Naive thymus-derived CD8-positive, alpha-beta T cell (primary cell): ENCODE measurements at places on chromosomes 11 and 22.

GRCh38 chr11:92383430-92383829 is 158.8 kb downstream of the FAT3 start:
- H3K4me3 ChIP-seq: no peak overlapping the region
- peaks cover 3% of the 10 kb centered on the region for H3K27me3 ChIP-seq
- H3K36me3 ChIP-seq: no peaks in the 10 kb centered on the region
- H3K27ac ChIP-seq: no peak overlapping the region
- DNase-seq: no peak
- H3K4me1 ChIP-seq: no peaks in the 10 kb centered on the region

DNA sequence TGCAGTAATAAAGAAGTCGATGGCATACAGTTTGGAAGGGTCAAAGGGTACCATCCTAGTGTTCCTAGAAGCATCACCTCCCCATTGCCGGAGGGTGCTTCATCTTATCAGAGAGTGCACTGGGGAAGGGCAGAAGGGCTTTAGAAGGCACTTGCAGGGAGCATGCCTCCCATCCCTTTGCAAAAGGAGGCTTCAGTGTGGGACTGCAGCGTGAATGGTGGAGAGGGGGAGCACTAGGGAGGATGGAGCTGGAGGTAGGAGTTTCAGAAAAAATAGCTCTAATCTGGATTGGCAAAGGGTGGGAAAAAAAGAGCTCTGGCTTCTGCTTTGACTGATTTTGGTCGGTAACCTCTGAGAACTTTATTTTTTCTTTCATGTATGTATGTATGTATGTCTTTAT is 5.0 kb downstream of the NTM start:
- no peaks in the 10 kb centered on the region for H3K4me1 ChIP-seq
- DNase-seq: no peak
- no peaks in the 10 kb centered on the region for H3K36me3 ChIP-seq
- peaks cover 11% of the 10 kb centered on the region for H3K27me3 ChIP-seq

GRCh38 chr22:20211997-20212753 is 55.9 kb downstream of the RTN4R start:
- H3K36me3 ChIP-seq: no peaks in the 10 kb centered on the region
- DNase-seq: no peak
- peak overlapping the region; percentile 72 for H3K27ac ChIP-seq
- H3K4me3 ChIP-seq: no peak overlapping the region
- H3K27me3 ChIP-seq: no peaks in the 10 kb centered on the region

DNA sequence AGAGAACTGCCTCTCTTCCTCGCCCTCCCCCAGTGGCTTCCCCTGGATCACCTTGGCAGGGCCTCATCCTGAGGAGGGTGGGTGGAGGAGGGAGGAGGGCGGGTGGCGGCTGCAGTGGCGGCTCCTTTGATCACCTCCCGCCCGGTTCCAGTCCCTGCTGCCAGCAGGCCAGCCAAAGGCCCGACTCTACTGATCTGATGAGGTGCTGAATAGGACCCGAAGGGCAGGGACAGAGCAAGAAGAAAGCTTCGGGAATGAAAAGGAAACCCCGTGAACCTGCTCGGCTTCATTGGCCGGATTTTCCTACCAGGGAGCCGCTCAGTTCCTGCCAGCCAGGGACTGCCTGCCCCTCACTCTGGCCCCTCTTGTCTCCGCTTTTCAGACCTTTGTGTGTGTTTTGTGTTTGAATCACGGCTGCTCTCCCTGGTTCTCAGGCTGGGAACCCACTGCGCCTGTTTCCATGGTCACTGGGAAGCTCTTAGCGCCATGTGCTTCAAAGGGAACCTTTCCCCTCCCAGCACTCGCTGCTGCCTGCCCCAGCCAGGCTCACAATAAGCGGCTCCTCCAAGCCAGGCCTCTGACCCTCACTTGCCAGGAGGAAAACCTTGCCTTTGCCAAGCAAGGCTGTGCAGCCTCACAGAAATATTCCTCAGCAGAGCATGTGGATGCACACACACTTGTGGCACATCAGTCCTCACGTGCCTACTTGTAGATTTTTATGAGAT is 56.8 kb downstream of the C22orf31 start:
- H3K27ac ChIP-seq: no peak overlapping the region
- H3K4me3 ChIP-seq: no peak overlapping the region
- H3K4me1 ChIP-seq: peaks cover 4% of the 10 kb centered on the region
- peaks cover 11% of the 10 kb centered on the region for H3K36me3 ChIP-seq

- no peaks in the 10 kb centered on the region for H3K36me3 ChIP-seq
- H3K27me3 ChIP-seq: peaks cover 17% of the 10 kb centered on the region
- H3K27ac ChIP-seq: no peak overlapping the region
- DNase-seq: no peak
- no peak overlapping the region for H3K4me3 ChIP-seq
Measured at GRCh38 chr11:120196826-120197225, 14.0 kb upstream of the OAF start.

- DNase-seq: no peak
- H3K27me3 ChIP-seq: no peaks in the 10 kb centered on the region
- H3K36me3 ChIP-seq: peaks cover 1% of the 10 kb centered on the region
Measured at GRCh38 chr11:3933165-3933628, 77.7 kb downstream of the STIM1 start.
